Astrocyte of the spinal cord (primary cell): ENCODE measurements at places on chromosomes 6 and 20.

DNA sequence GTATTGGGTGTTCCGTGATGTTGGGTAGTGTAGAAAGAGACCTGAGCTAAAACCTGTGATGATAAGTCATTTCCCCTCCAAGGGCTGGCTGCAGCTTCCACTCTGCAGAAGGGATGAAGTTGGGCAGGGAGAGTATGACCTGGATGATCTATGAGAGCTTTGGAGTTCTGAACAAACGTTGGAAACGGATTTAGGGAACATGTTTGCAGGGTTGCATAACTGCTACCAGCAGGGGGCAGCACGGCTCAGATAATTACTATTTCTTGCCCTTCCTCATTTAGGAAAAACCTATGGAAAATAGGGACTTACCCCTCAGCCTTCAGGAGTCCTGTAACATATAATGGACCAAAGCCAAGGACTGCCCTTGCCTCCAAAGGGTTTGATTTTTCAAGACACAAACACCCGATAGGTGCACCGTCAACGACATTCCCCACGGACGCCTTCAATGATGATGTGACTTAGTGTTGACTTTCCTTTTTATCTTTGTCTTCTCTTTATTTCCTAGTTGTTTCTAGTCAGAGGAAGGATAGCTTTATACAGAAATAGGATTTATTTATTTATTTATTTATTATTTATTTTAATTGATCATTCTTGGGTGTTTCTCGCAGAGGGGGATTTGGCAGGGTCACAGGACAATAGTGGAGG is 164.9 kb upstream of the SASH1 start:
- peak; percentile 60 for DNase-seq

GRCh38 chr20:52382933-52383332 is 191.4 kb upstream of the ZFP64 start:
- DNase-seq: no peak

- DNase-seq: no peak
These were observed 479.7 kb upstream of the EYS start for GRCh38 chr6:66186756-66187155.

GRCh38 chr6:78693835-78694234 is 173.5 kb upstream of the IRAK1BP1 start:
- DNase-seq: no peak

- no peak for DNase-seq
These were observed 1237.5 kb upstream of the MAP3K7 start for GRCh38 chr6:91824331-91824730.

- DNase-seq: no peak
These were observed 50.8 kb downstream of the SPTLC3 start for GRCh38 chr20:13059398-13060136.

DNA sequence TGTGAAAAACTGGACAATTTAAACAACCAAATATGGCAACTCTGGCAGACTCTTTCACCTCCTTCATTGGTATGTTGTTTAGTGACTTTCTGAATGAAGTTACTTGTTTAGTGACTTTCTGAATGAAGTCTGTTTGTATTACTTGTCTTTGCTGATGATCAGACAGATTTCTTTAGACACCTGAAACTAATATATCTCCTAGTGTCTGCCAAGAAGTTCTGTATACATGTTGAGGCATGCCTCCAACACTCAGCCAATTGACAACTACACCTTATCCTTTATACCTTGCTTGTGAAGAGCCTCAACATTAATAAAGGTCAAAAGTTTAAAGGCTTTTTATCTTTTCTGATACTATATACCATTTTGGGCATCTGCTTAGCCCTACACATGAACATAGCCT is 725.4 kb upstream of the EPHA7 start:
- DNase-seq: no peak

GRCh38 chr6:163249651-163250101 is 164.8 kb upstream of the QKI start:
- peak; percentile 80 for DNase-seq

GRCh38 chr6:1031720-1032119 is 280.2 kb upstream of the FOXQ1 start:
- no peak for DNase-seq

- DNase-seq: no peak
These were observed 6.0 kb downstream of the C2 start for GRCh38 chr6:31933537-31933936.

GRCh38 chr6:125868252-125868651 is 77.5 kb downstream of the NCOA7 start:
- DNase-seq: no peak

GRCh38 chr6:11467364-11467763 is 70.2 kb upstream of the TMEM170B start:
- DNase-seq: no peak

GRCh38 chr20:37395410-37395797 is 49.5 kb downstream of the SRC start:
- no peak for DNase-seq

DNA sequence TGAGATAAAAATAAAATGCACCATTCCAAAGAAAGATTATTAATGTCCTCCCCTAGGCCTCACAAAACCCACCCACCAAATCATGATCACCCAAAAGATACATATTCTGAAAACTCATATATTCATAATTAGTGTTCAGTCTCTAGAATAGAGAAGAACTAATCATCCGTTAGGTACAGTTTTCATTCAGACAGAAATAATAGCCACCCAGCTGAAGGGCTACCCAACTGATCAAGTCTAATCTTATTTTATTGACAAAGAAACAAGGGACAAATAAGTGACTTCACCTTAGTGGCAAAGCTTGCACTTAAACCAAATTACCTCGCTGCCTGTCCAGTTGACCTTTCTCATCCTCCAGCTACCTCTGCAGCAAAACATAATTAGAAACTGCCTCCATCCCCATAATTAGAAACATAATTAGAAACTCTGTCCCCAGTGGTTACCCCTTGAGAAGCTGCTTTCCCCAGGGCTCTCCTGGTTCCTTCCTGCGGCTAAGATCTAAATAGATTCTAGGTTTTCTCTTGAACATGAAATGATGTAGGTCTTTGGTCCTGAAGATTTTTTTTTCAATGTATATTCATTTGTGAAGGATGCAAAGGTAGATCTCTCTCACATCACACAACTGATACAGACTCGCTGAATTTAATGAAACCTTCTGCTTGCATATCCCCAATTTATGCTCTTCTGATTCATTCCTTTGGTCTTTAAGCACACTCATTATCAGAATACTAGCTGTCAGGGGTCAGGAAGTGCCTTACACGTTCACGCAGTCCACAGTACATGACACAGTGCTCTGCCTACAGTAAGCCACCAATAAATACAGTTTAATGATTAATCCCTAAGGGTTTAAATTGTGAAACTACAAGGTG is 46.3 kb downstream of the HBS1L start:
- no peak for DNase-seq

DNA sequence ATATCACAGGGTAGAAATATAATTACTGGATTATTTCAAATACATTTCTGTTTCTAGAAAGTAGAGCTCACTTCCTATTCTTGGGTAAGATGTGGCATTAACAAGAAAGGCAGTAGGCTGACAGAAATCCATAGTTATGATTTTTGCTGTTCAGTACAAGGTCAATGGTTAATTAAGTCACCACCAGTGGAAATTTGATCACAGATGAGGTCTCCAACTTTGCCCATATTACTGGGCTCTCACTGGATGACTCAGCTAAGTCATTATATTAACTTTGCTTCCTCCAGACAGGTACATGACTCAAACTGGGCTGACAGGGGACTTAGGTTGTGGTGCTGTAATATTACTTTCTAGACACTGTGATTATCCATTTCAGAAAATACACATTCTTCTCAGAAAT is 212.4 kb downstream of the GRIK2 start:
- DNase-seq: peak; percentile 13

DNA sequence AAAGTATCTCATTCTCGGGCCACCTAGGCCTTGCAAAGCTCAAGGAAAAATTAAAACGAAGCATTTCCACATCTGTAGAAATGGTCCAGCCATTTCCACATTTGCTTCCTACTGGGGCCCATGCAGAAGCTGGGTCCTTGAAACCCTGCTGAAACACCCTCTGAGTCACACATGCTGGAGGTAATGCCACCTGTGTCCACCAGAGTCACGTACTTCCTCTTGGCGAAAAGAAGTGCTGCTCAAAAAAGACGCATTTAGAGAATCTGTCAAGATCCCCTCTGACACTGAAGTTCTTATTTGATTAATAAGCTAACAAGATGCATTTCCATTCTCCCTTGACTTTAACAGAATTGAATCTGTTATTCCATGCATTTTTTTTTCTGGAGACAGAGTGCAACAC is 423.2 kb downstream of the PREX1 start:
- DNase-seq: no peak

DNA sequence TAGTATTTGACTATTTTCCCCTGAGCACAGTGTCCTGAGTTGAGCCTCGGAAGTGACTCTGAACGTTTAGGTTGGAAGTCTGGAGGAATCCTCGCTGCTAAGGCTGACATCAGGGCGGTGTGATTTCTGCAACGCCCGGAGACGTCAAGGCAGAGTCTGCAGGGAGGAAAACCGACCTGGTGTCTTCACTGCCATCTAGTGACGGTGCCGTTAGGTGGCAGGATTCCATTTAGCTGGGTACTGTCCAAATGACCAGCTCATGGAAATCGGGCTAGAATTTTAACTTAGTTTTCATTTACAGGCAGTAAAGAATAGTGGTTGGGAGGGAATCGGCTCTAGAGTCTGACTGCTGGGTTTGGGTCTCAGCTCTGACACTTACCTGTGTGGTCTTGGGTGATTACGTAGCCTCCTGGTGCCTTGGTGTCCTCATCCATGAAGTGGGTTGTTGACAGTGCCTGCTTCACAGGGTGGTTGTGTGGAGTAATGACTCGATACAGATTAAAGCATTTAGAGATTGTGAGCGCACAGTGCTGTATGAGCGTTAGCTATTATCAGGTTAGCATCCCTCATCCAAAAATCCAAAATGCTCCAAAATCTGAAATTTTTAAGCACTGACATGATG is 35.0 kb downstream of the FOXF2 start:
- DNase-seq: peak; percentile 57

DNA sequence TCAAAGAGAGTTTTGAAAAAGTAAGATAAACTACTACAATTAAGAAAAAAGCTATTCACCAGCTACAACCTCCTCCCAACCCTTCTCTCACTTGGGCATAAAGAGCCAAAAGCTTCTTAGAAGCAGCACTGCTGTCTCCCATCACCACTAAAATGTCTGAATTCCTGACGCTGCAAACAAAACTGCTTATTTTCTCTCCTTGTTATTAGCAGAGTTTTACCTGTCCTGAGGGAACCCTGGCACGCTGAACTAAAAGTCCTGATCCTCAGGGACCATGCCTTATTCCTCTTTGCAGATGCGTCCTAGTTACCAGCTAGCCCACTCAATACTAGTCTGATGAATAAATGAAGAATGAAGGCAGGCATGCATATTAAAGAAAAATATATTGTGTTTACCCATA is 1.1 kb downstream of the HACE1 start:
- peak; percentile 3 for DNase-seq

DNA sequence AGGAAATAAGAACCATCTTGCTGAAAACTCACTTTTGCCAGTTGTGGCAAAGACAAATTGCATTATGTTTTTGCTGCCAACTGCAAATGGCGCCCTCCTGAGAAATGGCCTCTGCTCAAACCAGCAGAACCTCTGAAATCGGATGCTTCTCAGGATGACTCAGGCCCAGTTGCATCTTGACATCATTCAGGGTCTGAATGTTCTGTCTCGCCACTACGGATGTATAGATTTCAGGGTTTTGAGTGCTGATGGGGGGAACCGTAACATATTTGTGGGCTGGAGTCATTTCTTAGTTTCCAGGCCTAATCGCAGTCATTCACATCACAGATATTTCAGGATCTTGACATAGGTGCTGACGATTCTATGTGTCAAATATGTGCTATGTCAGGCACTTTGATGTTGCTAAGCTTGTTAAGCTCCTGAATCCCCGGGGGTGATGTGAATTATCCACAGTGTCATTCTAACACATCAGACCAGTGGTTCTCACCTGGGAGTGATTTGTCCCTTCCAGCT is 207.1 kb downstream of the NFATC2 start:
- peak; percentile 100 for DNase-seq

- DNase-seq: no peak
These were observed 26.6 kb downstream of the NCOA6 start for GRCh38 chr20:34798871-34799270.

DNA sequence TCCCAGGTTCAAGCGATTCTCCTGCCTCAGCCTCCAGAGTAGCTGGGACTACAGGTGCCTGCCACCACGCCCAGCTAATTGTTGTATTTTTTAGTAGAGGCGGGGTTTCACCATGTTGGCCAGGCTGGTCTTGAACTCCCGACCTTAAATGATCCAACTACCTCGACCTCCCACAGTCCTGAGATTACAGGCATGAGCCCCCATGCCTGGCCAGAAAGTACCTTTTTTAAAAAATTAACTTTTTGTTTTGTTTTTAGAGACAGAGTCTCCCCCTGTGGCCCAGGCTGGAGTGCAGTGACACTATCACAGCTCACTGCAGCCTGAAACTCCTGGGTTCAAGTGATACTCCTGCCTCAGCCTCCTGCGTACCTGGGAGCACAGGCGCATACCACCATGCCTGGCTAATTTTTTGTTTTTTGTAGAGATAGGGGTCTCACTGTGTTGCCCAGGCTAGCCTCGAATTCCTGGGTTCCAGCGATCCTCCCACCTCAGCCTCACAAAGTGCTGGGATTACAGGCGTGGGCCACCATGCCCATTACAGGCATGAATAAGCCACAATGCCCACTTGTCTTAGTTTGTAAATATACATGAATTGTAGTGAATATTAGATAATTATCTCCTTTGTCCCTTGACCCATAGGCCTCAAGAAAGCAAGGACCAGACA is 17.4 kb upstream of the EEF1A1 start:
- DNase-seq: no peak

- no peak for DNase-seq
These were observed 40.3 kb downstream of the IL22RA2 start for GRCh38 chr6:137133122-137133521.

DNA sequence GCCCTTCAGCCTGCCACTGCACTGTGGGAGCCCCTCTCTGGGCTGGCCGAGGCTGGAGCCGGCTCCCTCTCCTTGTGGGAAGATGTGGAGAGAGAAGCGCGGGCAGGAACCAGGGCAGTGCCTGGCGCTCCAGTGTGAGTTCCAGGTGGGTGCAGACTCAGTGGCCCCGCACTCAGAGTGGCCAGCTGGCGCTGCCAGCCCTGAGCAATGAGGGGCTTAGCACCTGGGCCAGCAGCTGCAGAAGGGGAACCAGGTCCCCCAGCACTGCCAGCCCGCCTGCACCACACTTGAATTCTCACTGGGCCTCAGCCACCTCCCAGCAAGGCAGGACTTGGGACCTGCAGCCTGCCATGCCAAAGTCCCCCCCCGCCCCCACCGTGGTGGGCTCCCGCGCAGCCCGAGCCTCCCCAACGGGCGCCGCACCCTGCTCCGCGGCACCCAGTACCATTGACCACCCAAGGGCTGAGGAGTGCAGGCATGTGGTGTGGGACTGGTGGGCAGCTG is 205.9 kb downstream of the CLVS2 start:
- DNase-seq: no peak
